ENCODE measurements at places on chromosomes 5 and 9.
A peak's percentile ranks its signal among the peaks of the same experiment; 100 is the strongest.

DNA sequence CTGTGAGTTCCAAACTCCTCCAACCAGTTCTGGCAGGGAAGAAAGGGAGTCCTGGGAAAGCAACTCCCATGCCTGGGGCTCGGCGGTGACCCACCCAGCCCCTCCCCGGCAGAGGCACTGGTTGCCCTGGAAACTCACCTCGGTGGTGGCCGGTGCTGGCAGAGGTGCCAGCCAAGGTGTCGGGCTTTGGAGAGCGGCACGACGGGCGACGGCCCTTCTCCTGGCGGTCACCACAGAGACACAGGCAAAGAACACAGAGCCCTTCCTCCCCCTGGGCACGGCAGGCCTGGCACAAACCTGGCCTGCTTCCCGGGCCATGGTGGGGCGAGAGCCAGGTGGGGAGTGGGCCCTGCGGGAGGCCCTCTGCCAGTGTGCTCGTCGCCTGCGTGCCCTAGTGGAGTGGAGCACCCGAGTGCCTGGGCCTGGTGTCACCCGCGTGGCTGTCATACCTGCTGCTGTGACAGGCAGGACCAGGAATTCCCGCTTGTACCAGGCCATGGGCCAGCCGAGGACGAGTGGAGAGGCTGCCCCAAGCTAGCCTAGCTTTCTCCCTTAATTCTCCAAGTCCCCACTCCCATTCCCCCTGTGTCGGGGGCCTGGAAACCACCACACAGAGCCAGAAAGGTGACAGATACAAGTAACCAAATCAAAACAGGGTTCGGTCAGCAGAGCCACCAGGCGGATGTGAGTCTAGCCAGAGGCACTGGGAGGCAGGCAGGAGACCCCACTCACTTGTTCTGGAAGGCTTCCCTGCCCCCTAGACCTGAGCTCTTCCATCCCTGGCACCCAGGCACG, 8.2 kb upstream of the RALGDS start:
- no peak for DNase-seq

DNA sequence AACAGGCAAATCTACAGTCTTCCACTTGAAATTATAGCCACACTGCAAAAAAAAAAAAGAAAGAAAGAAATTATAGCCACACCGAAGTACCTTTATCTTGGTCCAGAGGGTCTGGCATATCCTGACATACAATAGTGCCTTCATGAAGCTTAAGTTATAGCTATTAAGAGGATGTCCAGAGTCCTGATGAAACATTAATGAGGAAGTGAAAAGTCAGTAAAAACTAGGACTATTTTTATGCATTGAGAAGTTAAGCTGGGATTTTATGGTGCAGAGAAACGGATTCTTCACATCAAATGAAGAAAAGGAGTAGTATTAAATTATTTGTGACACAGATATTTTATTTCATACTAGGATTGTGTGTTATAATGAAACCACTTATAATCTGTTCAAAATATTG, 123.9 kb downstream of the SV2C start:
- no peak for DNase-seq

GRCh38 chr5:119465640-119466039, 13.3 kb downstream of the HSD17B4 start:
- DNase-seq = no peak

DNA sequence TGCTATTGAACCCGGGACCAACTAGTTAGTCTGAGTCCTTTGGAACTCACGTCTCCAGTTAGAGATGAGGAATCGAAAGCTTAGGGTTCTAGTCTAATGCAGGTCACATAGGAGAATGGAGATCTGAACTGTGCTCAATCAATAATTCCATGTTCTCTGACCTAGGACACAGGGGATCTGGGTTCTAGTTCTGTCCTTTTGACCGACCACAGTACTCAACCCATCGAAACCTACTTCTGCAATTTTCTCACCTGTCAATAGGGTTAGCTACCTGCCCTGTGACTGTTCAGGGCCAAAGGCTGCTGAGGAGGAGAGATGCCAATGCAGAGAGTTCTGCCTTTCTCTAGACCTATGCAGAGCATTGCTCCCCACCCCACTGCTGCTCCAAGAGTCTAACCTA, 187.7 kb downstream of the CDK5RAP2 start:
- DNase-seq = no peak

DNA sequence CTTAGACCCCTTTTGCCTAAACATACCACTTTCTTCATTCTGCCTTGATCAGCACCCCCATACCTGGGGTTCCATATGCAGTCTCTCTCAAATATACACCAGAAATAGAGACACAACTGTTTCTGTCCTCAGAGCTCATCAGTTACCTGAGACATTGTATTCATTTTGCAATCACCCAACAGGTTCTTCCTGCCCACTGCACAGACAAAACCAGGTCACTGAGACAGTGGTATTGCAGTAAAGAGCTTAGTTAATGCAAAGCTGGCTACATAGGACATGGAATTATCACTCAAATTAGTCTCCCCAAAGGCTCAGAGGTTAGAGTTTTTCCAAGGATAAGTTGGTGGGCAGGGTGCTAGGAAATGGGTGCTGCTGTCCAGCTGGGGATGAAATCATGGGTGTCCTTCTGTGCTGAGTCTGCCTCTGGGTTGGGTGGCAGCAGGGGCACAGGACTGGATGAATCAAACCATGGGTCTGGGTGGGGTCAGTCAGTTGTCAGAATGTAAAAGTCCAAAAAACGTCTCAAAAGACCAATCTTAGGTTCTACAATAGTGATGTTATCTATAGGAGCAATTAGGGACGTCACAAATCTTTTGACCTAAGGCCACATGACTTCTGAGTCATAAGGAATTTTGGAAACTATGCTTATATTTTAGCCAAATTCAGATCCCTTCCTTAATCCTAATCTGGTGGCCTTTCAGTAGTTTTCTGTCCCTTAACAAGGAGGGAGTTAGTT, 41.0 kb downstream of the KCNV2 start:
- DNase-seq = no peak

GRCh38 chr5:132478366-132478871, 12.2 kb downstream of the IRF1 start:
- DNase-seq = no peak

DNA sequence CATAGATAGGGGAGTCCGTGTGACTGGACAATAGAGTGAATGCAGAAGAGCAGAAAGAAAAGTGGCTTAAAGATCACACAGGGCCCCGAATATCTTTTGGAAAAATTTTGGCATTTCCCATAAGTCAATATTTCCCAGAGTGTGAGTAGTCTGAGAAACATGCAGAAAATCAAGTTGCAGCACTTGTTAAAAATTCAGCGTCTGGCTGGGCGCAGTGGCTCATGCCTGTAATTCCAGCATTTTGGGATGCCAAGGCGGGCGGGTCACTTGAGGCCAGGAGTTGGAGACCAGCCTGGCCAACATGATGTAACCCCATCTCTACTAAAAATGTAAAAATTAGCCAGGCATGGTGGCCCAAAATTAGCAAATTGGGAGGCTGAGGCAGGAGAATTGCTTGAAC, 227.0 kb downstream of the DRD1 start:
- DNase-seq = no peak

DNA sequence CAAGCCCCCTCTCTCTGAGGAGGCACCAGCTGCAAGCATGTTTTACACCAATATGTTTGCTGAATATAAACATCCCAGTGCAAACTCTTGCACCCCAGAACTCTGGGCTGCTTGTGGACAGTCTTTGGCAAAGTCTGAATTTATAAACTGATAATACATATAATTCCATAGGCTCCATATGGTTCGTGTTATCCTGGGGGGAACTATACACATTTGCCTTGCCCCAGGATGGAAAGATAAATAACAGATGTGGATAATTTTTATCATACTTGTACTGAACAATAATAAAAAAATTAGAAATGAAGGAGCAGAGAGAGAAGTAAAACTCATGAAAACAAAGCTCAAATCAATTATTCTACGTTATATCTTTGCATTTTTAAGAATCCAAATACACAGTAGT, 50.6 kb upstream of the GAS1 start:
- DNase-seq = no peak

DNA sequence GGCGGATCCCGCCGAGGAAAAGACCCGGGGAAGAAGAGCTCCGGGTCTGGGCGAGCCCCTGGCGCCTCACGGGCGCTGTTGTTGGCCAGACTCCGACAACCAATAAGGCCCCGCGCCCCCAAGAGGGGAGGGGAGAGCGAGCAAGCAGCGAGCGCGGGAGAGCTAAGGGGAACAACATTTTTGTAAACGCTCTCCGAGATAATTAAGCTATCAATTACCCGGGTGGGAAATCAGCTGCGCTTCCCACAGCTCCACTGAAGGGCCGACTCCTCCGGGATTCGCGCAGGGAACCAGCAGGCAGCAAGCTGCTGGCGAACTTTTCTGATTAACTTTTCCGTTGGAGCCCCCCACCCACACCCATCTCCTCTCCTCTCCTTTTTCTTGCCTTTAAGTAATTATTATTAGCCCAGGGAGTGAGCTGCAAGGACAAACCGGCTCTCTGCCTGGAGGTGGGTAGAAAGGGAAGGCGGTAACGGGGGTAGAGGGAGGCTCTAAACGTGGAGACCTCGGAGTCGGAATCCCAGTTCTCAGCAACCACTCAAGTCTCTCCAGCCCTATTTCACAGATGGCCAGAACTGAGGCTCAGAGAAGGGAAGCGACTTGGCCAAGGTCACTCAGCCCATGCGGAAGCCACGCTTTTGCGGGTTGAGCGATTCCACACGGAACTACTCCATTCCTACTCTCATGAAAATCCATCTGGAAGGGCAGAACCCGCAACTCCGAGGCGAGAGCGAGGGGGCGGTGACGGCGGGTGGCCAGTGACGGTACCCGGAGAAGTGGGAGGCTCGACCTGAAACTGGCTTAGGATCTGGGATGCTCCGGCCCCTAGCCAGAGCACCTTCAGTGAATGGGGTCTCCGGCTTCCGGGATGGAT, 1.3 kb downstream of the ASTN2 start:
- no peak for DNase-seq

DNA sequence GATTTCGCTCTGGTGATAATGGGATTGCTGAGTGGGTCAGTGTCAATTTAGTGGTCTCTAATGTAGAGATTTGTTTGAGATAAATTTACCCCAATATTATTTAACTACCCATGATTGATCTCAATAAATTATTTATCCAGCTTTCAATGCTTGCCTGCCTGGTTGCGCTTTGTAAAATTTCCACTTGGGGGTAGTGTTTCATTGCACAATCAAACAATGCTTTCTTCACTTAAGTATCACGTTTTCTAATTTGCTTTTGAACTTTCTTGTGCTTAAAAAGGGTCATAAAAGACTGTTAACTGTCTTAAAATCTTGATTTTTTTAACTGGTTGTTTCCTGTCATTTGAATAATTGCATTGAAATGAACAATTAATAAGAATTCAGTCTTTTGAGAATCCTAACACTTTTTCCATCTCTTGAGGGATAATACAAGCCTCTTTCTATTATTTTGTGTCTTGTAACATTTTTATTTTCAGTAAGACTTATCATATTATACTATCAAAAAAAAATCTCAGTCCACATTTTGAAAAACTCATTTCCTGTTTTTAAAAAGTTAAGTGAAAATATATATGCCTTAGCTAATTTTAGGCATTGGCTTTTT, 18.7 kb downstream of the HSD17B4 start:
- no peak for DNase-seq

DNA sequence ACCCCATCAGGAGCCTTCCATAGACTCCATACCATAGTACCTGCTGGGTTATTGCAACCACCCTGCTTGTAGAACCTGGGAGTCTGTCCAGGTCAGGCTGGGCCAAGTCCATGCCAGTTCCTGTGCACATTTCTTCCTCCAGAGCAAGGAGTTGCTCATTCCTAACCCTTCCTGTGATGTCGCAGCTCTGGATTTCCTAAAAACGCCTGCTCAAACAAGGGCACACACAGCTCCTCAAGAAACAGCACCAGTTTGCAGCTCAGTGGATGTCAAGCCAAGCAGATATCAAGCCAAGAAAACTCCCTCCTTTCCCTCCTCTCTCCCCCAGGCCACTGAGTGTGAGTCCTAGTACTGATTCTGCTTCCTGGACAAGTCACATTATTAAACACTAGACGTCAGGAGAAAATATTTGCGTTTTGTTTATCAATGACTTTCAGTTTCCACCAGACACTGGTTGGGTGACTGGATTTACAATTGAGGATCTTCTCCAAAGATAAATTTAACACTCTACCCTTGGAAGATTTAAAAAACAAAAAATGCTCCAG, 59.6 kb downstream of the SLC1A1 start:
- no peak for DNase-seq

GRCh38 chr5:166719991-166720390, 1571.5 kb upstream of the WWC1 start:
- no peak for DNase-seq

GRCh38 chr9:88322906-88323566, 65.2 kb upstream of the SPIN1 start:
- peak; percentile 23 for DNase-seq

- no peak for DNase-seq
These were observed 502 bp upstream of the PTGR1 start for GRCh38 chr9:111599955-111600343.

- DNase-seq = no peak
These were observed 1018.3 kb downstream of the CDH12 start for GRCh38 chr5:21834863-21835262.

- peak; percentile 74 for DNase-seq
These were observed 27.3 kb upstream of the FGF1 start for GRCh38 chr5:142713121-142713706.

DNA sequence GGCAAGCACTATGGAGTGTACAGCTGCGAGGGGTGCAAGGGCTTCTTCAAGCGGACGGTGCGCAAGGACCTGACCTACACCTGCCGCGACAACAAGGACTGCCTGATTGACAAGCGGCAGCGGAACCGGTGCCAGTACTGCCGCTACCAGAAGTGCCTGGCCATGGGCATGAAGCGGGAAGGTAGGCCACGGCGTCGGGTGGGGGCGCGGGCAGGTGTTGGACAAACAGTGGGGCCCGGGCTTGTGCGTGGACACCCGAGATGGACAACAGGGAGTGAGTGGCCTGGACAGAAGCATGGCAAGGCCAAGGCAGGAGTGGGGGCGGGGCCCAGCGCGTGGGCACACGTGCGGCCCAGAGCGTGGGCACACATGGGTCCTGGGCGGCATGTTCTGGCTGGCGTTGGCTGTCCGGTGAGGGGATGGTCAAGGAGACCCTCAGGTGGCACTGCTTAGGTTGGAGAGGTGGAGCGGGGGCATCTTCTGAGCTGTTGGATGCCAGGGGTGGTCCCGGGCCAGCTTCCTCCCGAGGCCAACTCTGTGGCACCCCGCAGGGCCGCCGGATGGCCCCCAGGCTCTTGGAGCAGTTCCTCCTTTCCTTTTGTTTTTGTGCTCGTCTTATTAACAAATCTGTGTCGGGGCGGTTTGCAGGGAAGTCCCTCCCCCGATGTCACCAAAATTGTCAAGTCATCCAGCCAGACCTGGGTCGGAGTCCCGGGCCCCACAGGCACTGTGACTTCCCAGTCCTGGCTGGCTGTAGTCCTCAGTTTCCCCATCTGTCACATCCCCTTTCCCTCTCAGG, 82.9 kb downstream of the RXRA start:
- DNase-seq = no peak

- DNase-seq = no peak
These were observed 16.1 kb downstream of the EQTN start for GRCh38 chr9:27280860-27281259.

DNA sequence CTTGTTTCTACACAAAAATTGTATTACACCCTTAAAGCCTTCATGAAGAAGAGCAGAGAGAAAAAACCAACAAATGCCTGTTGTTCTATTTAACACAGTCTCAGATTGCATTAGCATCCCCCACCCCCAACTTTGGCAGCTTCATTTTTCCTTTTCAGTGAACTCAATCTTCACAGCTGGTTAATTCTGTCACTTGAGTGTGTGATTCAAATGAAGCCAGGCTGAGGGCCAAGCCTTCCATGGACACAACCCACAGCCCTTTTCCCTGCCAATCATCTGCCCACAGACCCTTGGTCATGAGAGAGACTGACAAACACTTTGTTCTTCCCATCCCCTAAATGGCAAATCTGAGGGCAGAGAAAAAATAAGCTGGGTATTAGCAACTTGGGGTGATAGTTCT, 217.5 kb upstream of the NMUR2 start:
- DNase-seq = no peak
